NCI-H526 treated with DMSO at 0.1 percent for 48 hours (cell line): ENCODE measurements at places on chromosomes 6 and 20.

GRCh38 chr20:24651976-24652345 lies 182.5 kb downstream of the SYNDIG1 start:
- DNase-seq: no peak

DNA sequence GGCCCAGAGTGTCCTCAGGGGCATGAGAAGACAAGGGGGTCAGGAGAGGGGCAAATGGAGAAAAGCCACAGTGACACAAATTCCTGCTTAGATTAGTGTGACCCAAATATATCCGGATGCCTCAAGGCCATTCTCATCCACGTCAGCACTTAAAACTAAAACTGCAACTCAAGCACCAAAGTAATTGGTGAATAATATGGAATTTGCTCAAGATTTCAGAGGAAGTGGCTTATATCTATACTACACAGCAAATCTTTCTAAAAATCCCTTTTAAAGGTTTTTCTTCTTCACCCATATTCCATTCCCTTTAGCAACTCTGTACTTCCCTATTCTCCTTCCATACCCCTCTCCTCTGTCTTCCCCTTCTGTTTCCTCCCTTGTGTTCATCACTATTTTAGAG lies 15.2 kb downstream of the DEF6 start:
- no peak for DNase-seq

DNA sequence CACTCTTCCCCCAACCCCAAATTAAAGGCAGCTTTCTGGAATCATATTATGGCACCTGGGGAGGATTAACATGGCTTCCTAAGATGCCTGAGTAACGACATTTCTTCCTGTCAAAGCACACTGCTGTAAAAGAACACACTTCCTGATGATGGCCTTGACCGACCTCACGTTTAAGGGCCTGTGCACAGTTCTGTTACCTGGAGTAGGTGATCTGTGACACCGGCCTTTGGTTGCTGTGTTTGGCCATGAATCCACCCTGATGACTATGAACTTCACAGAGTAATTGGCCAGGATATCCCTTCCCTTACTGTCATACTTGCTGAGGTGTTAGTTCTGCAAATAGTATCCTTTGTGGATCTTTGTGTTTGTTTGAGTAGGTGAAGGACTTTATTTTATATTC lies 45.8 kb downstream of the PLCB4 start:
- DNase-seq: no peak

- no peak for DNase-seq
Measured at GRCh38 chr6:36139431-36139830, 9.1 kb downstream of the MAPK13 start.

DNA sequence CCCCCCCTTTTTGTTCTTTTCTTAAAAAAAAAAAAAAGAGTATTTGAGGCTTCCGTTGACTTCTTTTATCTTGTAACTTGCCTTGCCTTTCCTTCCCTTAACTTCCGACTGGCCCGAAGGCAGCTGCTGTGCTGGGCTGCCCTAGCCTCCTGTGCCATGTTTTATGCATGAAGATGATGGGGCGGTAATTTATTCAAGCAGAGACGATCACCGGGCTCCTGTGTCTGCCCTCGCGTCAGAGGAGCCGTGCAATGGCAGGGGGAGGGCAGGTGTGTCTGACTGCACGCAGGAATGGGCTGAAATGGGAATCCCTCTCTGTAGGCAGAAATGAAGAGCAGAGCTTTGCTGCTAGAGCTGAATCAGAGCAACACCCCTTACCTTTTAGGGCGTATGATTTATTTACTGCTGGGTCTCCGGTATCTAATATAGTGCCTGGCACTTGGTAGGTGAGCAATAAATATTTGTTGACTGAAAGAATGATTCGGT lies 106.3 kb upstream of the RIPOR2 start:
- peak; percentile 94 for DNase-seq

GRCh38 chr20:33362898-33363297 lies 38.4 kb downstream of the CDK5RAP1 start:
- DNase-seq: no peak

- no peak for DNase-seq
Measured at GRCh38 chr6:10759884-10760329, 12.3 kb downstream of the TMEM14B start.

- no peak for DNase-seq
Measured at GRCh38 chr6:129684323-129684884, 25.6 kb downstream of the ARHGAP18 start.

GRCh38 chr6:15476631-15477380 lies 186.0 kb downstream of the DTNBP1 start:
- no peak for DNase-seq

- no peak for DNase-seq
Measured at GRCh38 chr20:1809131-1809572, 86.1 kb upstream of the SIRPA start.
